ENCODE measurements at places on chromosomes 12 and 14.

- DNase-seq: no peak
Measured at GRCh38 chr14:69755296-69755695, 11.6 kb upstream of the SRSF5 start.

DNA sequence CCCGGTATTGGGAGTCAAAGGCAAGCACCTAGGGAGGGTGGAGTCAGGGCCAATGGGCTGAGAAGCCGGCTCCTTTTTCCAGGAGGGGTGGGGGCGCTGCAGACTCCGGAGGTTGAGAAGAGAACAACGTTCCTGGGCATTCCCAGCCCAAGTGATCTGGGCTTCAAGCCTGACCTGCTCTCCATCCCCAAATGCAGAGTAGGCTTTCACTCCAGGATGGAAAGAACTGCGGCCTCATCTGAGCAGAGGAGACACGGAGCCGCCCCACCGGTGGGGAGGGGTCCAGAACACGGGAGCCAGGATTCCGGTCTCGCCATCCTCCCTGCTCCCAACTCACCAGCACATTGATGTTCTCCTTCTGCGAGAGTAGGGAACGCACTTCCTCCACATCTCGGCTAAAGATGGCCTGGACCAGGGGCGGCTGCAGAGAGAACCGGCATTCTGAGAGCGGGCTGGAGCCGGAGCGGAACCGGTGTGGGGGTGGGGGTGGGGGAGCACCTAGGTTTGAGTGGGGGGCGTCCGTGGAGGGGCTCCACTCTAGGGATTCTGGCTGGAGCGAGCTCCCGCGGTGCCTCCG is 605 bp downstream of the ANKRD52 start:
- no peak for DNase-seq

GRCh38 chr14:71163842-71164629 is 256.8 kb downstream of the PCNX1 start:
- DNase-seq: no peak

GRCh38 chr12:29253906-29254625 is 105.0 kb downstream of the FAR2 start:
- no peak for DNase-seq

DNA sequence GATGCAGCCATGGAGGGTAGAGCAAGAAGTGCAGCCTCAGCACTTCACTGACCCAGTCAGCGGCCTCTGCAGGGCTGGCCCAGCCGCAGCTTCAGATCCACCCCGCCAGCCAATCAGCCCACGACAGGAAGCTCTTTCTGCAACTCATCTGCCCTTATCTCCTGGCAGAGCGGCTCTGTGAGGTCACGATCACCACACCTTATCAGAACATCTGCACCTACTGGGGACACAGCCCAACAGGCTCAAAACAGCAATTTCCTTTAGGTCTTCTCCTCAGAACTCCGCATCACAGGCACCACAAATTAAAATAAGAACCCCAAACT is 287.3 kb downstream of the BCL11B start:
- DNase-seq: no peak

GRCh38 chr14:55107766-55108554 is 21.1 kb upstream of the LGALS3 start:
- DNase-seq: no peak

DNA sequence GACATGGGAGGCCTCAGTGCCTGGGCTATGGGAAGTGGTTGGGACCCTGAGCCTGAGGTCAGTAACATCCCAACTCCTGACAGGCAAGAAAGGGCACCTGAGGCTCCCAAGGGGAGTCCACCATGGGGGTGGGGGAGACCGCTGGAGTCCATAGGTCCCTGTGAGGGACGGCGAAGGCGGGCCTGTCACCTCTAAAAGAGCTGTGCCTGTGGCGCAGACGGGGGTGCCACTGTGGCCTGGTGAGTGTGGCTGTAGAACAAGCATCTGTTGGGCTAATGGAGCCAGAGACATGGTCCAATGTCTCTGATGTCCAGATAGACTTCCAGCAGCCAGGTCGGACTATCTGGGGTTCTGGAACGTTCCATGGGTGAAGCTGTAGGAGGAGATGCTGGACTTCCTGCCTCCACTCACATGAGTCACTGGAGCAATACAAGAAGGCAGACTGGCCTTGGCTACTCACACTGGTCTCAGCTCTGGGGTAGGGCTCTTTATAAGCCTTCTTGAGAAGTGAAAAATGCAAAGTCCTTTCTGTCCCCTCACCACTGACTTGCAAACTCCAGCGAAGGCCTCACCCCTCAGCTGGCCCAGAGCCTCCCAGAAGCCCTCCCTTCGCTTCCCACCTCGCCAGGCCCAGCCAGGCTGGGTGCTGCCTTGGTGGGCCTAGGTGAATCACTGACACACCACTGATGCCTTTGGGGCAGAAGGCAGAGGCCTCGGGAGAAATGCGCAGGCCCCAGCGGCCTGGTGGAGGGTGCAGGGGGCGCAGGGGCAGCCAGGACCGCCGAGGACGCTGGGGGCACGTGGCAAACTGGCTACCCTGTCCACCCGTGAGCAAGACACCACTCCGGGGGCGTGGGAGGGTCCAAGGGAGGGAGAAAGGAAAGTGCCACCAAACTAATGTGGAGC is 1.1 kb upstream of the TRAF3 start:
- DNase-seq: no peak

GRCh38 chr14:33928895-33929294 is 22.0 kb downstream of the EGLN3 start:
- no peak for DNase-seq

GRCh38 chr12:65302891-65303290 is 24.4 kb downstream of the MSRB3 start:
- DNase-seq: no peak

Data from mesothelial cell of epicardium (in vitro differentiated cells).